ENCODE measurements at places on chromosomes 2 and 18.
A peak's percentile ranks its signal among the peaks of the same experiment; 100 is the strongest.

DNA sequence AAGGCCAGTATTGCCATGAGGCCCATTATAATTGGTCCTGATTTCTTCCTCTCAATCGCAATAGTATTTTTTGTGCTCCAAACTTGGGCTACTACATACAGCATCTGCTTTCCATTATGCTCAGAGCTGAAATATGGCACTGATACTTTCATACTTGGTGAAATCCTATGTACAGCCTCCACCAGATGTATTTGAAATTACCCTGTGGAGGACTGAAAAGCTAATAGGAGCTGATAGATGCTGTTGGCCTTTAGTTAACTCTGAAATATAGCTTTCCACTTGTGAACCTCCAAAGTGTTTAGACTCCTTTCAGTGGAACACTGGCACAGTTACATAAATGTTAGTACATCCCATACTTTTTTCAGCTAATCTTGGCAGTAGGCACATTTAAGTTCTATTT lies 205.7 kb downstream of the NEDD4L start:
- no peak for DNase-seq

DNA sequence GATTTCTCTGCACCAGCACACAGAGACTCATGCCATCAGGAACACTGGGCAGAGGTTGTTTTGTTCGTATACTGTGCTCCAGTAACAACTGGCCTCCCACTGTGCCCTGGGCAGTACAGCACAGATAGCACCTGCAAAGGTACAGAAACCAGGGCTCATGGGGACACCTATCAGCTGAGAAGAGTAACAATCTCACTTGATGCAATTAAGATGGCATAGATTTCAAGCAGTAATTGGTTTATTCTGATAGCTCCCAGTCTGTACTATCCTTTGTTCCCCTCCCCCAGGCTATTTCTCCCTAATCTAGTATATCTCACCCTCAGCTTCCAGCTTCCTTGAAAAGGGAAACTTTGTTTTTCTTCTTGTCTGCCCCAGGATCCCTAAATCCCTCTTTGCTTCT lies 343.9 kb upstream of the MMADHC start:
- no peak for DNase-seq

GRCh38 chr2:33839791-33840190 lies 240.7 kb upstream of the FAM98A start:
- no peak for DNase-seq

DNA sequence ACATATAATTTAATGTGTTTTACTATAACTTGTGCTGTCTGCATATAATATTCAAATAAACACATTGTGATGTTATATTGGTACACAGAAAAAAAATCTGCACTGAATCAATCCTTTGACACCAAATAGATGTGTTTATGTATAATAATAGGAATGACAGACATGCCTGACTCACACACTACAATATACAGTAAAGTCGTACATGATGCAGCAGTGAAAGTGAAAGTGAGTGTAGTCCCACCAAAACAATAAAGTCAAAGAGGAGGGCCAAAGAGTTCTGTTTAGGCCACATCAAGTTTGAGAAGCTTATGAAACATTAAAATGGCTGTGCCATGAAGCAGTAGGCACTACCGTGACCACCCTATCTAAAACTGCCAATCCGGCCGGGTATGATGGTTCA lies 8.2 kb upstream of the RBM44 start:
- DNase-seq, result peak; percentile 27

DNA sequence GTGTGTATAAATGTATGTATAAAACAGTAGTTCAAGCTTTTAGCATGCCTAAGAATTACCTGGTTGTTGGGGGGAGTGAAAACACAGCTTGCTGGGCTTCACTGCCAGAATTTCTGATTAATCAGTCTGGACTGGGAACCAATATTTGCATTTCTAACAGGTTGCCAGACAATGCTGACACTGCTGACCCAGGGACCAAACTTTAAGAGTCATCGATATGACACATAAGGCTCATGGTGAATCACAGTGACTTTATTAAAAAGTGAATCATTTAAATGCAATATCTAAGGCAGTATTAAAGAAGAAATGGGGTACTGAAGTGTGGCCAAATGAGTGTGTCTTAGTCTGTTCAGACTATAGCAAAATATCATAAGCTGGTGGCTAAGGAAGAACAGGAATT lies 195.9 kb upstream of the DTNA start:
- DNase-seq, result no peak

DNA sequence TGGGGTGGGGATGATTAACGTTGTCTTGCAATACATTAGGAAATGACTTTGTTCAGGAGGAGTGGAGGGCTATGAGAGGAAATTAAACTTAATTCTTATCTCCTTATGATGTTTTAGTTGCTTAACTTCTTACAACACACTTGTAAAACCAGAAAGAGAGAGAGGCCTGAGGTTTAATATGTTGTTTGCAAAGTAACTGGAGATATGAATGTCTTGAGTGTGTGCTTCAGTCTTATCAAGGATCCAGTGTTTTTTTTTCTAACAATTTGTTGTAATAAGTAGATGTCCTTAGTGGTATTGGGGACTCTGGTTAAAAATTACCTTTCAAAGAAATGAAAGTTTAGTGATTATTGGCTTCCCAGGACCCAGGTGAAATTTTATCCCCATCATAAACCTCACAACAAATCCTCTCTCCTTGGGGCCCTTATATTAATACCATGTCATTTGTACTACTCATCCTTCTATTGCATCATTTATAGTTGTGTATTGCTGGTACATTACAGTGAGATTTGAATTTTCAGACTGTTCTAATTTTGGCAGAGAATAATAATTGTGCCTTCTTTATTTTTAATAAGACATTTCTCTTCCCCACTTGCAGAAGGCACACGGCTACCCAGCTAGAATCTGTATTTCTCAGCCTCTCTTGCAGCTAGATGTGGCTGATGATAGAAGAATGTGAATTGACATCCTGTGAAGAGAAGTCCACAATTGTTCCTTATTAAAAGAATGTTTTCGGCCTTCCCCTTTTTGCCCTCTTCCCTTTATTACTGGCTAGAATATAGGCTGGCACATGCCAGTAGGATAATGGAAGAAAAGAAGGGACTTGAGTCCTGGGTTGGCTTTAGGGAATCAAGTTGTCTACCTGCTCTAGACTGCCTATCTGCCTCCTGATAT lies 91.9 kb upstream of the CXCR4 start:
- DNase-seq, result no peak
